ENCODE measurements at places on chromosomes 7 and 10.

DNA sequence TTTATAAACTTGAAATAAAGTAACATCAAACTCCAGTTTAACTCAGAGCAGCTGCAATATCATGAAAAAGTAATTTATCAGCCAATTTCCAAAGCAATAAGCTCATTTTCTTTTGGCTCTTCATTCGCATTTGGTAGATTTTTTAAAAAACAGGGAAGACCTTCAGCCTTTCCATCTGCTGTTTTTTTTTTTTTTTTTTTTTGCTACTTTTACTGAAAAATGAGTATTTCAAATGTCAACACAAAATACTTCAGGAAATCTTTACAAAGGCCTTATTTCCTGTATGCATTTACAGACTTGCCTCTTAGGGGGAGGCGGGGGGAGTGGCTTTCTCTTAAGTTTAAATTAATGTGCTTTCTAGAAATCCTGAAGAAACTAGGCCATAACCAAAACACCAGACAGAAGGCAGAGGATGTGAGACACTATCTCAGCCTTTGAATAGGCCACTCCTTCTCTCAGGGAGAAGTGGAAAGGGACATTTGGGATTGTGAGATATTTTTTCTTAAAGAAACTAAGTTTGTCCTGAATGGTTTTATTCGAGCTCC, 91.8 kb downstream of the COL28A1 start:
- no peak for DNase-seq

GRCh38 chr7:115906731-115907130, 123.8 kb downstream of the TFEC start:
- no peak for DNase-seq

DNA sequence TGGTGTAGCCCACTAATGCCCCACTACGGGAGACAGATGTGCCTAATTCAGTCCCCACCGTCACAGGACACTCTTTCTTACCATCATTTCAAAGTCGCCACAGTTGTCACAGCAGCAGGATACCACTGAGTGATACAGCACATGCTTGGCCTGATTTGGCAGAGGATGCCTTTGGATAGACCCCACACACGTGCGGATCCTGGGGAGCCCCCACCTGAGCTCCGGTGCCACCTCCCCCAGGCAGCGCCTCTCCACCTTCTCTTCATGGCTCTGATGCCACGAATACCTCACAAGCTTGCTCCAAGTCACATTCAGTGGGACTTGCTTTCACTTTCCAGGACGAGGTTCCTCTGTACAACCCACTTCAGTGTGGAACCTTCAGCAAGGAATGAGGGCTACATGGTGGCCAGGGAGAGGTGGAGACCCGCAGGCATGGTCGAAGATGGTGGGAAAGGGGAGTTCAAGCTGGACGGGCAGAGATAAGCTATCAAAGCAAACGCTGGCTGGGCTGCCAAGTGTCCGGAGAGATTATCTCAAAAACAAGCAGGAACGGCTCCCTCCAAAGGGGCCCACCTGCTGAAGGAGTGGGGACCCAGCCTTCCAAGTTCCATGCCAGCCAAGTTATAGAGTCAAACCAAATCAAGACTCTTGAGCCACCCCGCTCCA, 107.4 kb downstream of the ZRANB1 start:
- DNase-seq, result no peak

DNA sequence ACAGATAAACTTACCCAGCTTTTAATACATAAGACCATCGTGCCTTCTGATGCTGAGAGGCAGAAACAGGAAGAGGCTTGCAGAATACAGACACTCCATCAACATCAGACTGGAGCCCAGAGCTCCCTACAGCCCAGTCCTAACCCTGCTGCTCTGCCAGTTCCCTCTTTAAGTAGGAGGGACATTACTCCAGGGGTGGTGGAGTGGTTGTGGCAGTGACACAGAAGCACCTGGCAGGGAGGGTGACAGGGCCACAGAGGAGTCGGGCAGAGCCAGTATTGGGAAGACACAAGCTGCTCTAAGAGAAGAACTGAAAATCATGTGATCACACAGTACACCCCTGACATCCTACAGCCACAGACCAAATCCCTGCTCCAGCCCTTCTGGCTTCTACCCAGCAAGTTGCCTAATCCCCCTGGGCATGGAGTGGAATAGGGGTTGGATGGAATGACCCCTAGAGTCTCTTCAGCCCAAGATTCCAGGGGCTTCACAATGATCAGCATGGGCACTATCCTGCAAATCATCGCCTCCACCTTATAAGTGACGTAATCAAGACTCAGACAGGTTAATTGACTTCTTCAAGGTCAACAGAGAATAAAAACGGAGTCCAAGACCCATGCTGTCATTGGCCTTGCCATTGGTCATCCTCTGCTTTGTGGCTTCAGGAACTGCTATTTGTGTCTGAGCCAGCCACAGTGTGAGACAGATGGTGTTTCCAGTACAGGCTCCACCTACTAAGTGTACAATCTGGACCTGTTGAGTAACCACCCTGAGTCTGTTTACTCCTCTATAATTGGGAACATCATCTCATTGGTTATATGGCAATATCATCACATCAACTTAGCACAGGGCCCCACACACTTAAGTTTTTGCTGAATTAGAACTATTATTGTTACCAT, 61.1 kb upstream of the ZMIZ1 start:
- no peak for DNase-seq

DNA sequence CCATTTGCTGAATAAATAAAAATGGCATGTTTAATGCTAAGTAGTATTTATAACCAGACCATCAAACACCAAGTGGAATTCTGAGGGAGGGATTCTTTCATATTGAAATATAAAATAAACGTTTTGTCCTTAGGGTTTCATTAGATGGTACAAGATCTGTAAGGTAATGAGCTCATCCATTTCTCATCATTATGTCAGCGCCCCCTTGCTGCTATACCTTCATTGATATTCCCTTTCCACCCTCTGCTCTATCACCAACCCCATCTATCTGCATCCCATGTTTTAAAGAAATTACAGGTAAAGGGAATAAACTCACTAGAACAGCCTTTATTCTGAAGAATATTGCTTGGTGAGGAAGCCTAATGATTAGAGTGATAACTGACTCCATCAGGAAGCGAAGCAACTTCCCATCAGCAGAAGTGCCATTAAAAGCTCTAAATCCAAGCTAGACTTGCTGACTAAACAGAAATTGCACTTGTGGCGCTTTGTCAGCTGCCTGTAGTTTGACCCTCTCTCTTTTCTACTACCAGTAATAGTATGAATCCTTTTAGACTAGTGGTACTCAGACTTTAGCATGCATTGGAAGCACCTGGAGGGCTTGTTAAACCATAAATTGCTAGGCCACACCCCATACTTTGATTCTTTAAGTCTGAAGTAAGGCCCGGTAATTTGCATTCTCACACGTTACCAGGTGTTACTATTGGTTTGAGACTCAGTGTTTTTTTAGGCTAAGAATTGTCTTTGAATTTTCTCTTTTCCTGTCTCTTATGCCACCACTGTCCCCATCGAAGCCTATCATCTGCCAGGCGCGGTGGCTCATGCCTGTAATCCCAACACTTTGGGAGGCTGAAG, 27.5 kb downstream of the ADD3 start:
- DNase-seq, result no peak

- no peak for DNase-seq
Measured at GRCh38 chr10:83373671-83374070, 765.6 kb upstream of the GHITM start.
